ENCODE measurements at places on chromosomes 2 and 18.

DNA sequence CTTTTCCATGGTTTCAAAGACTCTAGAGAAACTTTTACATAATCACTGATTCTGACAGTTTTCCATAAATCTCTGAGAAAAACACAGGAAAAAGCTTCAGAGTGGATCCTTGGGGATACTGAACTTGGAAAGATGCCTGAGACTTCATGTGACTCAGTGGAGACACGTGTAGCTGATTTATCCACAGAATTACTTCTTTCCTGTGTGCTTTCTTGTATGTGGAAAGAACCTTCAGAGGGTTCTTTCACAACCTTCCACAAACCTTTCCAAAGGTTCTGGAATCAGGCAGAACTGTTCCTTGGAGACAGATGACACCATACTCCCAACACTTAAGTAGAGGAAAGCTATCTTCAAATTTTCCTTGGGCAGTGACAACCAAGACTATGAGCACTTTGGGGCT, 207.2 kb downstream of the RND3 start:
- no peak for DNase-seq

- DNase-seq = no peak
Measured at GRCh38 chr2:216362730-216363129, 9.6 kb downstream of the MARCHF4 start.

DNA sequence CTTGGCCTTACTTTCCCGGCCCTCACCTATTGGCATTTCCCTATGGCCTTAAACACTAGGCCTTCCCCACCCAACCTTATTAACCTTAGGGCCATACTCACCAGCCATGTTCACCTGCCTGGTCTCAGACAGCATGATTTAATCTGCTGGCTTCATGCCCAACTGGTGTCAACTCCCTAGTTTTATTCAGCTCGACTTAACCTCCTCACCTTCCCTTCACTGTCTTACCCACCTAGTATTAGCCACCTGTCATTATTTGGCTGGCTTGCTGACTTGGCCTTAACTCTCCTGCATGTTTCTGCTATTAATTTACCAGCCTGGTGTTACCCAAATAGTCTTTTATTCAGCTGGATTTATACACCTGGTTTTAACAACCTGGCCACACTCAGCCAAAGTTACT, 136.0 kb upstream of the ZSWIM2 start:
- DNase-seq = no peak

- no peak for DNase-seq
Measured at GRCh38 chr2:130316596-130316995, 26.1 kb upstream of the IMP4 start.

GRCh38 chr2:218327451-218328210, 29.0 kb upstream of the CATIP start:
- DNase-seq = no peak

GRCh38 chr2:97816411-97816810, 103.0 kb downstream of the ZAP70 start:
- DNase-seq = no peak

- no peak for DNase-seq
Measured at GRCh38 chr2:69436596-69436937, 668 bp downstream of the NFU1 start.

GRCh38 chr2:32990556-32990955, 43.8 kb downstream of the LTBP1 start:
- DNase-seq = no peak

GRCh38 chr2:238240757-238241711, 1.2 kb upstream of the HES6 start:
- DNase-seq = no peak
